ENCODE measurements at places on chromosomes 7 and 10. TPM values are rescaled to one million over a fixed set of nuclear protein-coding genes. Genes with fewer than 3 reads are reported as not detected.

GRCh38 chr7:19098510-19098909 lies 18.9 kb downstream of the TWIST1 start:
- no peak overlapping the region for H3K4me3 ChIP-seq
- no peaks in the 10 kb centered on the region for H3K36me3 ChIP-seq
- DNase-seq = no peak

DNA sequence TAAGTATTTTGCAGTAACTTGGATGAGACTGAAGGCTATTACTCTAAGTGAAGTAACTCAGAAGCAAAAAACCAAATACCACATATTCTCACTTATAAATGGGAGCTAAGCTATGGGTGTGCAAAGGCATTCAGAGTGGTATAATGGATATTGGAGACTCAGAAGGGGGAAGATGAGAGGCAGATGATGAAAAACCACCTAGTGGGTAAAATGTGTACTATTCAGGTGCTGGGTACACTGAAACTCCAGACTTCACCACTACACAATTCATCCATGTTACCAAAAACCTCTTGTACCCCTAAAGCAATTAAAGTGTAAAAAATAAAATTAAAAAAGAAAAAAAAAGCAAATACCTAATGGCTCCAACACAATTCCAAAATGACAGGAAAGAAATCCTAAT lies 351.7 kb downstream of the NXPH1 start:
- no peaks in the 10 kb centered on the region for H3K36me3 ChIP-seq
- H3K4me3 ChIP-seq = no peak overlapping the region
- no peaks in the 10 kb centered on the region for H3K27me3 ChIP-seq

GRCh38 chr10:113132591-113133121 lies 182.6 kb downstream of the TCF7L2 start:
- peak; percentile 42 for DNase-seq
- no peaks in the 10 kb centered on the region for H3K27me3 ChIP-seq
- peak overlapping the region; percentile 46 for H3K4me3 ChIP-seq
- H3K4me1 ChIP-seq = peaks cover 30% of the 10 kb centered on the region

GRCh38 chr10:101938305-101939007 lies 94.9 kb upstream of the KCNIP2 start:
- H3K27me3 ChIP-seq = peaks cover 1% of the 10 kb centered on the region
- peaks cover 7% of the 10 kb centered on the region for H3K36me3 ChIP-seq
- H3K4me3 ChIP-seq = no peak overlapping the region
- DNase-seq = no peak
- no peak overlapping the region for H3K27ac ChIP-seq

The MRM2 gene
- 28.1 TPM for total RNA-seq

The RSBN1L gene
- 27.0 TPM for total RNA-seq

The CHN2 gene
- 63.2 TPM for total RNA-seq

The PCGF5 gene
- 3.0 TPM for total RNA-seq
